Karpas-422 (cell line): ENCODE measurements at places on chromosomes 7 and 10. TPM values are rescaled to one million over a fixed set of nuclear protein-coding genes. Genes with fewer than 3 reads are reported as not detected.

The ASAH2 gene
- total RNA-seq: 8.7 and 20.0 TPM in 2 replicates

The LEP gene
- not detected in 2 replicates for total RNA-seq

The CH25H gene
- not detected in 2 replicates for total RNA-seq

DNA sequence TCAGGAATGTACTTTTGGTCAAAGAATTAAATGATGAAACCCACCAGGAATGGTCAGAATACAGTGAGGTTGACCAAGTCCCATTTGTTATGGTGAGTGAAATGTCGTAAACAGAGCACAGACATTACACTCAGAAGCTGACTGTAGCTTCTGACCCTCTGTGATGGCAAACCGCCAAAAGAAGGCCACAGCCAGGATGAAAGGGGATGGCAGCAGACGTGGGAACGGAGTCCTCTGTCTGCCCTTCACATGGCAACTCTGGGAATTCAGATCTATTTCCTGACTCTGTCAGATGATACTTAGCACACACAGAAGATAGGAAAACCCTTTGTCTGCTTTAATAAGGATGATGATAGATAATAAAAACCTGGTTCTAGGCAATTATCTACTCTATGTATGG, 757.1 kb downstream of the SORCS3 start:
- no peak for DNase-seq

DNA sequence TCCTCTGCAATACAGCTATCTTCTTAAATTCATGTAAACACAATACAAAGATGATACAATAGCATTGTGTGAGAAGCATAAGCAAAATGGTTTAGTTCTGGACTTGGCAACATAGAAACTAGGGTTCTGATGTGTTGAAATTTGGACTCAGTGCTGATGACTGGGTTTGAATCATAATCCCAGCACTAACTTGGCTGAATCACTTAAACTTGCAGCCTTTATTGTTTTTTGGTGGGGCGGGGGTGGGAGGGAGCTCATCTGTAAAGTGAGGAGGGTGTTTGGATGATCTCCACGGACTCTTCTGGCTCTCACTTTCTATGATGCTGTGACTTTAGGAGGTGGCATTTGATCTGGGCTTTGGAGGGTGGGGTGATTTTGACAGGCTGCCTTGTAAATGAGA, 158.2 kb downstream of the WNT2 start:
- no peak for DNase-seq

DNA sequence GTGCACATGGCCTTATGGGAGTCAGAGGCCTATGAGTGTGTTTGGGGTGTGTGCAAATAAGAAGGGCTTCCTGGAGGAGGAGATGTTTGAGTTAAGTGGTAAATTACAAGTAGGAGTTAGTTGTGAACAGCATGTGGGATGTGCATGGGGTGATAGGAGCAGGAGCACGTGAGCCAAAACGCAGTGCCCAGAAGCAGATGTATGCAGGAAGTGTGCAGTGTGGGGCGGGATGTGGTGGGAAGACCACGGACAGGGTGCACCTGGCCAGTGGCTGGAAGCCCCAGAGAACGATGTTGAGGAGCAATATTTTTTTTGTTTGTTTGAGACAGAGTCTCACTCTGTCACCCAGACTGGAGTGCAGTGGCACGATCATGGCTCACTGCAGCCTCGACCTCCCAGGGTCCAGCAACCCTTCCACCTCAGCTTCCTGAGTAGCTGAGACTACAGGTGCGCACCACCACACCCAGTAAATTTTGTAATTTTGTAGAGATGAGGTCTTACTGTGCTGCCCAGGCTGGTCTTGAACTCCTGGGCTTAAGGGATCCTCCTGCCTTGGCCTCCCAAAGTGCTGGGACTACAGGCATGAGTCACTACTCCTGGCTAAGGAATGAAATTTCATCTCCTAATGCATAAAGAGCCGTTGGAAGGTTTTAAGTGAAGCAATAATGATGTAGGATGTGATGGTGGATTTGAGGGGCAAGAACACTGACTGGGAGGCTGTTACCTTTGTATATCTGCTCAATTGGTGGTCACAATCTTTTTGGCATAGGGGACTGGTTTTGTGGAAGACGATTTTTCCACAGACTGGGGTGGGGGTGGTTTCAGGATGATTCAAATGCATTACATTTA, 78.4 kb downstream of the LYZL2 start:
- DNase-seq: no peak

The IFIT1B gene
- total RNA-seq: 0.78 TPM in 1 of 2 replicates, not detected in the other

DNA sequence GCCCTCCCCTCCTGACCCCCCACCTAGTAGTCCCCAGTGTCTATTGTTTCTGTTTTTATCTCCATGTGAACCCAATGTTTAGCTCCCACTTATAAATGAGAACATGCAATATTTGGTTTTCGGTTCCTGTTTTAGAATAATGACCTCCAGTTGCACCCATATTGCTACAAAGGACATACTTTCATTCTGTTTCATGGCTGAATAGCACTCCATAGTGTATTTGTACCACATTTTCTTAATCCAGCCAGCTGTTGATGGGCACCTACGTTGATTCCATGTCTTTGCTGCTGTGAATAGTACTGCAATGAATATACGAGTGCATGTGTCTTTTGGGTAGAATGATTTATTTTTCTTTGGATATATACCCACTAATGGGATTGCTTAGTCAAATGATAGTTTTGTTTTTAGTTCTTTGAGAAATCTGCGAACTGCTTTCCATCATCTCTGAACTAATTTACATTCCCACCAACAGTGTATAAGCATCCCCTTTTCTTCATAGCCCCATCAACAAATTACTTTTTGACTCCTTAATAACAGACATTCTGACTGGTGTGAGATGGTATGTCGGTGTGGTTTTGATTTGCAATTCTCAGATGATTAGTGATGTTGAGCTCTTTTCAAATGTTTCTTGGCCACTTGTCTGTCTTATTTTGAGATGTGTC, 128.4 kb upstream of the PHYHIPL start:
- peak; percentile 43 for DNase-seq

The LLCFC1 gene
- not detected in 2 replicates for total RNA-seq

GRCh38 chr7:2651847-2652735, 20.3 kb downstream of the TTYH3 start:
- DNase-seq: no peak

DNA sequence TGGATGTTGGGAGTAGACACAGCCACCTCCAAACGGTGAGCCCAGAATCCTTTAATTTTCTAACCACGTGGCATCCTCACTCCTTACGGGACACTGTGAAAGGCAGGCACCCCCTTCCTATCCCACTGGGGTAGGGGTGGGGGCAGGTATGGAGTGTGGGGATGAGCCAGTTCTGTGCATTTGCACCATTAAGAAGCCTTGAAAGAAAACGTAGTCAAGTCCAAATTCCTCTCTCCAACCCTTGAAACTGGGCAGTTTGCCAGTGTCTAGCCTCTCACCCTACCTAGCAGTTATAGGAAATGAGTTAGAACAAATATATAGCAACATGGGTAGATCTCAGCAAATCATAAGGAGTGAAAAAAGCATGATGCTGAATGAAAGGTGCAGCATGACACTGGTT, 92.4 kb upstream of the LEP start:
- DNase-seq: no peak

- DNase-seq: no peak
Measured at GRCh38 chr7:81926-82756, 110.2 kb upstream of the FAM20C start.
